T1000 (cell line): ENCODE measurements at places on chromosomes 16 and 17.
A peak's percentile ranks its signal among the peaks of the same experiment; 100 is the strongest.

GRCh38 chr16:2952679-2953078 is 11.4 kb upstream of the KREMEN2 start:
- DNase-seq = no peak

GRCh38 chr17:79214940-79215604 is 140.4 kb downstream of the ENGASE start:
- no peak for DNase-seq

GRCh38 chr16:81658373-81658772 is 120.7 kb upstream of the PLCG2 start:
- DNase-seq = no peak

DNA sequence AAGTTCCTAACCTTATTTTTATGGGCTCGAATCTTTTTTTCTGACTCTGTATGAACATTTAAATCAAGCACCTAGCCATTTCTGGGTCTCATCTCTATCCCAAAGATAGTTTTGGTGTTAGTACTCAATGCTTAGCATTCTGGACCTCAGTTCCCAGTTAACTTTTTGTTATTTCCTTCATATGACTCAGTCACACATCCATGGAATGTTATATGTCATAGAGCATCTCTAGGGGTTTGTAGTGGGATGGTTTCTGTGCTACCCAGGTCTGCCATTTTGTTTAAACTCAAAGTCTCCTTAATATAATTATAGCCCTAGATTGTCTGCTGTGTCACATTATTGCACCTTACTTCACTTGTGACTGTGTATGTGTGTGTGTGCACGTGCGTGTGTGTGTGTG is 90.1 kb downstream of the EFCAB13 start:
- DNase-seq = no peak

GRCh38 chr17:73365906-73366623 is 54.3 kb upstream of the CDC42EP4 start:
- no peak for DNase-seq

DNA sequence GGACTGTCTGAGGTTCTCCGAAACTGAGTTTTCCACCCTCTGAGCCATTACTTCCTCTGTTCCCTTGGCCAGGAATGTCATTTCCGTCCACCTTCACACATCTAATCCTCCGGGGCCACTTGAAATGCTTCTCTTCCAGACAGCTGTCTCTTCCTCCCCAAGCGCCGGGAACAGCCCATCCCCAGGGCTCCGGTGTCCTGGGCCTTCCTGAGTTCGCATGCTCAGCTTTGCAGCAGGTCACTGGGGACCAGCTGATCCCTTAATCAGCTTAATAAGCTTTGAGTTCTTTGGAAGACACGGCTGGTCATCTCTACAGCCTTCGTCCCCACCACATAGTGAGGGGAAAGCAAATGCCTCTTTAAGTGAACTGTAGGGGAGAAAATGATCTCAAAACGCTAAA is 123.4 kb downstream of the DYNLRB2 start:
- no peak for DNase-seq

- DNase-seq = no peak
Observed at GRCh38 chr16:68499006-68499405, 40.1 kb upstream of the ZFP90 start.

DNA sequence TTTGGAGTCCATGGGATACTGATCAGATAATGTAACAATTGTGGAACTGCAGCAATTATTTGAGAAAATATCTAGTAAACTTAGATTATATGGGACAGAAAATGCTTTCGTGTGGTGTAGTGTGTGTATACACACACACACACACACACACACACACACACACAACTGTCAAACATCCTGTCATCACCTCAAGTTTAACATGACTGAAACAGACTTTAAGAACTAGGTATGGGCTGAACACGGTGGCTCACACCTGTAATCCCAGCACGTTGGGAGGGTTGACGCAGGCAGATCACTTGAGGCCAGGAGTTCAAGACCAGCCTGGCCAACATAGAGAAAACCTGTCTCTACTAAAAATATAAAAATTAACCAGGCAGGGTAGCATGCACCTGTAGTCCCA is 544 bp upstream of the EVI2A start:
- DNase-seq = no peak

DNA sequence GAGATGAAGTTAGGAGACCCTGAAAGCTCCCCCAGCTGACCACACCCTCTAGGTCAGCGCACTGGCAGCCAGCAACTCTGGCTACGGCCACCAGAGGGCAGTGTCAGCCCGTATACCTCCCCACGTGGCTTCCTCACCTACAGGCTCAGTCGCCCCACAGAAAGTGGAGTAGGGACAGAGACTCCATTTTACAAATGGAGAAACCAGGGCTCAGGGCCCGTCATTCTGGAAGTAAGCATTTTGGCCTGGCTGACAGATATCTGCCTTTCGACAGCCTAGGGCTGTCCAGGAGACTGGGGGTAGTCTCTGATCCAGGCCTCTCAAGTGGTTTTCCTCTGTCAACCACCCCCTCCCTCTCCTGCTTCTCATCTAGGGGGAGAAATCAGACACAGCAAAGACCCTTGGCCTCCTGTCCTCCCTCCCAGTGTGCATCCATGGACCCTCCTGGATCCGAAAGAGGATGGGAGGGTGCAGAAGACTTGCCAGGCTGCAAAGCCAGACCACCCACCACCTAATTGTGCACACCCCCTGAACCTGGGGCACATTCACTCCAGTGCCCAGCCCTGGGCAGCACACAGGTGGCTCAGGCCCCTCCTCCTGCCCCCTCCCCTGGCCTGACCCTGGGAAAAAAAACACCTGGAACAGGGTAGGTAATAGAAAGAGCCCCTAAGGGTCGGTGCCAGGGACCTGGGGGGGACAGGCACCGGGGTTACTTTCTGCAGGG is 3.8 kb upstream of the HAP1 start:
- peak; percentile 75 for DNase-seq

DNA sequence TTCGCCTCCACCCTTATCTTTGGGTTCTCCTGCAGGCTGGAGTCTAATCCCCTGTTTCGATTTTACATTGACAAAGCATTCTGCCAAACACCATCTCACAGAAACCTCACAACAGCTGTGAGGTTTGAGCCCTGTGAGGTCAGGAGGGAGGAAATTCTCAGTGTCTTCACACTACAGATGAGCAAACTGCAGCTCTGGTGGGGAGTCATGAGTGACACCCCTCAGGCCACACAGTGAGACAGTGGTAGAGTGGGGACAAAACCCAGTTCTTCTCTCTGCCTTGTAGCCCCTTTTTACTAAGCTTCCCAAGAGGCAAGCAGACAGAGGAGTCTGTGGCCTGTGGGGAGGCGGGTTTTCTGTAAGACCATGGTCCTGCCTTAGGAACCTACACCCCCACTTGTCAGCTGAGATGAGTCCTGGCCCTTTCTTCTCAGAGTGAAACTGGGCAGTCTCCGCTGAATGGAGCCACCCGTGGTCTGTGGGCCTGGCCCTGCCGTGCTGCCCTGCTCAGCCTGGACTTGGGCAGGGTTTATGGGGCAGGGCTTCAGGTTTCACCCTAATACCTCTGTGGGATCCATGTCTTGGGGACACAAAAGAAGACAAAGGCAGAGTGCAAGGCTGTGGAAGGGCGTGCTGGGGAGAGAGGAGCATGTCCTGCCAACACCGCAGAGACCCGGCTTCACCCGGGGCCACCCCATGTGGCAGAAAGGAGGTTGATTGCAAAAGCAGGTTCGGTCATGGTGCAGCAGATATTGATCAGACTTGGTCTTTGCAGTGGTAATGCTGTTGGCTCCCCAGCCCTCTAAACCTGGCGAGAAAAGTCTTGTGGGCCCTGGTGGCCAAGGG is 59.0 kb downstream of the ABR start:
- no peak for DNase-seq

GRCh38 chr17:17207998-17208397 is 1.9 kb upstream of the PLD6 start:
- no peak for DNase-seq

DNA sequence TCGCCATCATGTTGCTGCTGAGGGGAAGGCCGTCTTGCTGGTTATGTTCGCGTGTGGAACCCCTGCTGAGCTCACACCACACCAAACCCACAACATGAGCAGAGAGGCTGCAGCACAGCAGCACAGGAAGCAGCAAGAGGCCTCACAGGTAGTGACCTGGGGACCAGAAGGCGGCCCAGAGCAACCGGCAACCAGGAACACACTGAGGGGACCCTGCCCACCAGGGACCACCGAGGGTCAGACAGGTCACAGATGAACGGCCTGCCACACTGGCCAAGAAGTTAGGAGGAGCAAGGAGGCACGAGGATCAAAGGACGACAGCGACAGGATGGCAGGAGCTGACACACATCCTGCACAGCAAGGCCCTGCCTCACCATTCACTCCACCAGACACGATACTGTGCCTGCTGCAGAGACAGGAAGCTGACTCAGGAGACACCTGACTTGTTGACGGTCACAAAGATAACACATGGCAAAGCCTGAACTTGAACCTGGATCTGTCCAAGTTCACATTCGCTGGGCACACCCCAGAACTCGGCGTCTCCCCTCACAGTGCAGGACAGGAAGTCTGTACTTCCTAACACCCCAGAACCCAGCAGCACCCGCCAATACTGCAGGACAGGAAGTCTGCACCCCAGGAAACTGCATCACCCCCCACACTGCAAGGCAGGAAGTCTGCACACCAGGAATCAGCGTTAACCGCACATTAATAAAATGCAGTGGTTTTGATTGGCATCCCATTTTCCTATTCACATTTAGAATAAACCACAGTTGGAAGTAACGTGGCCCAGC is 98.5 kb downstream of the ZNF778 start:
- DNase-seq = no peak

- DNase-seq = no peak
Observed at GRCh38 chr17:70205401-70205800, 36.1 kb downstream of the KCNJ2 start.

DNA sequence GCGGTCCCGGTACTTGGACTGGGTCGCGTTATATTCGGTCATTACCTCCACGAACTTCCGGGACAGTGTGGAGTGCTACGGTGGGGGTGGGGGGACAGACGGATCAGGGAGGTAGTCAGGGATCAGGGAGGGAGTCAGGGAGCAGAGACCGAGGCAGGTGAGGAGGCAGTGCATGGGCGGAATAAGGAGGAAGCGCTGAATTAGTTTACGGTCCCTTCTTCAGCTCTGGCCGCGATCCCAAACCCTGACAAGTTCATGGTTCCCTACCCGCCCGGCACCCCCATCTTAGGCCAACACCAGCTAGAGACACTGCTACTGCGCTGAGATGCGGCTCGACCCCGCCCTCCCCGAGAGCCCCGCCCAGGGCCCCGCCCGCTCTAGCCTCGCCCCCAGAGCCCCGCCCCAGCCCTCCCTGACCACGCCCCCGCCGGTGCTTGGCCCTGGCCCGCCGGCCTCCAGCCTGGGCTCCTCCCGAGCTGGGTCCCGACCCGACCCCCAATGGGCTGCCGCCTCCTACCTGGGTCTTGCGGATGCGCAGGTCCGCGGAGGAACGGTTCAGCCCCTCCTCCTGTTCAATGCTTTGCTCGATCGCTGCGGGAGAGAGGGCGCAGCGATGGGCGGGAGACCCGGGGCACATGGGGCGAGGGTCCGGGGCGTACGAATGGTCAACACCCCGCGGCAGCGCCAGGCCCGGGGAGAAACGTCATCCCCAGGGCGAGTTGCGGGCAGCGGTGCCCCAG is 12.1 kb downstream of the HSD3B7 start:
- peak; percentile 56 for DNase-seq

- no peak for DNase-seq
Observed at GRCh38 chr16:48611329-48612137, 1.6 kb upstream of the N4BP1 start.

- no peak for DNase-seq
Observed at GRCh38 chr17:236641-237405, 55.4 kb upstream of the DOC2B start.
